ENCODE measurements at places on chromosomes 7 and 10.

GRCh38 chr10:119408969-119409371, 133.5 kb downstream of the RGS10 start:
- DNase-seq: no peak

DNA sequence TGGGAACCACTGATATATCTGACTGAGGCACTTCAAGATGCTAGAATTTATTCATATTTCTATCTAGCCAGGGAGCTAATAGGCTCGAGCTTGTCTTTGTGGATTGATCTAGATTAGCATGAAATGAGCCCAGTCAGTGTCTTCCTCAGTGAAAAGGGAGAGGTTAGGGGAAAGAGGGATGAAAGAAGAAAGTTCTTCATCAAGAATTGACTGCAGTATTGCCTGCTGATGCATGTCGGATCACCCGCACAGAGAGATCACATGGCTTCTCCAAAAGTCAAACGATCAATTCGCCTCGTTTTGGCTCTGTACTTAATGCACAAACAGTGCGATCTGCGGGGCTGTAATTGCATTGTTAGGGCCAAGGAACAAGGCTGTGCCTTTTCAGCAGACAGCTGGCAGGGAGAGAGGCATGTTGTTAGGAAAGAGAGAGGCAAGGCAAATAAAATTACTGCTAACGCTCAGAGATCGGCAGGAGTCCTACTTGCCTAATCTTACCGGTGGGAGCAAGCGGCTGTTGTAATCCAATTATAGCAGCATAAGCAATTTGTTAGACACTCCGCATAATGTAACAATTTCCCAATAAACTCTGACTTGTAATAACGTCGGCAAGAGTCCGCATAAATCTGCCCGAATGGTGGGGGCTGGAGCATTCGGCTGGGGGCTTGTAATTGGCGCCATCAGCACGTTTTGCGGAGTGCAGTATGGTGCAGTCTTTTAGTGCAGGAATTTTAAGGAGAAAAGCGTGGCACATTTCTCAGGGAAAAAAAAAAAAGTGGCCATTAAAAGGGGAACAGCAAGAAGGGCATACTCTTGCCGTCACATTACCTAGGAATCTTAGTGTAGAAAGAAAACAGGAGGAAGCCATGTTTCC, 102.1 kb downstream of the POLL start:
- DNase-seq: no peak

- no peak for DNase-seq
Measured at GRCh38 chr10:127872871-127873600, 19.7 kb downstream of the CLRN3 start.

GRCh38 chr7:105487579-105488571, 34.2 kb downstream of the PUS7 start:
- DNase-seq: no peak

- no peak for DNase-seq
Measured at GRCh38 chr7:95766657-95767056, 5.7 kb upstream of the DYNC1I1 start.

- no peak for DNase-seq
Measured at GRCh38 chr10:108556186-108556585, 1367.1 kb downstream of the XPNPEP1 start.

DNA sequence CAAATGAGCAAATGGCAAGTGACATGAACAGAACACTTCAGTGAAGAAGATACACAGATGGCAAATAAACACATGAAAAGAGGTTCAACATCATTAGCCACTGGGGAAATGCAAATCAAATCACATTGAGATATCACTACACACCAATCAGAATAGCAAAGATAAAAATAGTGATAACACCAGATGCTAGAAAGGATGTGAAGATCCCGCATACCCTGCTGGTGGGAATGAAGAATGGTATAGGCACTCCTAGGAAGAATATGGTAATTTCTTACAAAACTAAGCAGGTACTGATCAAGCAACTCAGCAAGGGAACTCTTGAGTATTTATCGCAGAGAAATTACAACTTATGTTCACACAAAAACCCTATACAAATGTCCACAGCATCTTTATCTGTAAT, 11.2 kb downstream of the LAMB4 start:
- no peak for DNase-seq

- DNase-seq: no peak
Measured at GRCh38 chr7:24763303-24763901, 6.1 kb upstream of the GSDME start.

DNA sequence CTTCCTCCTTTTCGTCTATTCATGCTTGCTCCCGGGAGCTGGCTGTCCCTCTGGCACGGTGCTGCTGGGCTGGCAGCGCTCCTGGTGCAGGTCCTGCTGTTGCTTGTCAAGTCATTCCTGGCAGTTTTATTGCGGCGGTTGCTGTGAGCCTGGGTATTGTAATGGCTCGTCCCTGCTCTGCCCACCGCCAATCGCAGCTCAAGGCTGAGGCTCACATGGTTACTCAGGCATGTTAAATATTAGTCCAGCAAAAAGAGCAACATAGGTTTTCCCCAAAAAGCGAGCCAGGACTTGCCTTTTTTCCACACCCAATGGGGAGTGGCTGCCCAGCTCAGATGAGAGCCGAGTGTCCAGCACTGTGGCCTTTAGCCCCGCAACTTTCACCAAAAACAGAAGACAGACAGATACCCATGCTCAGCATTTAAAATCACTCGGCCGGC, 492.9 kb upstream of the FOXK1 start:
- DNase-seq: peak; percentile 7

DNA sequence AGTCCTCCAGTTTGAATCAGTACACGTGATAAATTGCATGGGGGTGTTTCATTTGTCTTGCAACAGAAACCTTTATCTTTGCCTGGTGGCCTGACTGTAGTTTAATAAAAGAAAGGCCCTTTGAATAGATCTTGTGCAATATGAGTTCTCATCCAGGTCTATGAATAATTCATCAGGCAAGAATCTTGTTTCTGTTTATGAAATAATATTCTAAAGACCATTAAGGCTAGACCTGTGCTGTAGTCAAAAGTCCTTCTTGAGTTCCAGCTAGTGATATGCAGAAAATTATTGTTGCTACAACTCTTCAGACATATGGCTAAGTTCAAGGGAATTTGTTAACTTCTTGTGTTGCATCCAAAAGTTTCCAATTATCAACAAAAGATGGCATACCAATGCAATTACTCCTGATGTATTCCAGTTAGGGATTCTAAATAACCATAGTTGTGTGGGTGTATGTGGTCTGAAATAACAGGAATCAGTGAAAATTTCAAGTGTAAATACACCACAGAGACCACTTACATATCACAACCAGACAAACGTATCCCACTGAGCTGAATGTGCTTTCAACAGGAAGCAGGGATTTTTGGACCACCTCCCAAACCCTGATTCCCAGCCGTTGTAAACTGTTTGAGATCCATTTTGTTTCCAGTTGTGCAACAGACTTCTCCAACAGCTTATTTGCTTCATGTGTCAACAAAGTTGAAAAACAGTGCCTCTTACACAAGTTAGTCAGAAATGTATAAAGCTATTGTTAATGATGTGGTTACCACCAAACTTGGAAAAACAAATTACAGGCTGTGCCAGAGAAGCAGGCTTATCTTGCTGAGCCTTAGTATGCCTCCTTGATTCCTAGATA, 54.7 kb upstream of the BICC1 start:
- no peak for DNase-seq

GRCh38 chr10:71573562-71574518, 145.7 kb downstream of the C10orf105 start:
- DNase-seq: no peak

DNA sequence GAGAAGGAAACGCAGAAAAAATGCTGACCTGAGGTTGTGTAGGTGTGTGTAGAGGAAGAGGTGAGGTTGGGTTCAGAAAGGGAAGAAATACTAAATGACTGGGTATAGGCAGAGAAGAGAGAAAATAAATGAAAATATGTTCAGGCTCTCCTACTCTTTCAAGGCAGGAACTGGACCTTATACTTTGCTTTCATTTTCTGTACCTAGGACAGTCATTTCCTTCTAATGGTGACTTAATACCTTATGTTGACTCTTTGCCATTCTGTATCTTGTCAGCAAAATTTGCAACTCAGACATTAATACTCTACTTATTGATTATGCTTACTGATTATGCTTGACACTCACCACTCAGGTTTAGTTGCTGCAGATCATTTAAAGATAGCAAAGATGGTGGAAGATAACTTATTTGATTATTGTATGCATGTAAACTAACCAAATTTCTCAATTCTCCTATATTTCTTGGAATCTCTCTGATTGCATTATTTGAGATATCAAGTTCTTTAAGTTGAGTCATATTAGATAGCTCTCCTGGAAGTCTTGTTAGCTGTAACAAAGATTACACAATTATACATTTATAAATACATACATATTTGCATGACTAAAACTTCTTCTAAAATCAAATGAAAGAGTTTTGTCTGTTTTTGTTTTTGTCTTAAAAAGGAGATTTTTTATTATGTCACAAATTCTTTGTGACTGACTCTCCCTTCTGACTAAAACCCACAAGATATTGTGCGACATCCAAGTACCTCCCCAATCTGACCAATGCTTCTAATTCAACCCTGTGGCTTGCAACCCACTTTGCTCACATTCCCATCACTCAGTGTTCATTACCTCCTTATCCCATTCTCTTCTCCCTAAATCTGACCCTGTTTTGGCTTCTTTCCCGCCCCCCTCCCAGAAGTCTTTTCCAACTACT, 20.0 kb downstream of the LRRD1 start:
- no peak for DNase-seq

DNA sequence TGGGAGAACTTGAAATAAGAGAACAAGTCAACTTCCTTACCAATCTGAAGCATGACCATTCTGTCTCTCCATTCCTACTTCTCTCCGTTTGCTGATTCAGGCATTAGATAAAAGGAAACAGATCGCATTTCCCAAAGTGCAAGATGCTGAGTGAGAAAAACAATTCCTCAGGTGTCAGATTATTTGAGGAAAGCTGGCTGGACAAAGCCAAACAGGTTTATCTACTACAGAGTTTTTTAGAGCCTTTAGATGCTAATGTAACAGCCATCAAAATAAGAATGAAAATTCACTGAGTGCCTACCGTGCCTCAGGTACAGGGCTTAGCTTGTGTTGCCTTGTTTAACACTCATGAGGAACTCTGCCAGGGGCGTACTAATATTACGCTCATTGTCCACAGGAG, 135.9 kb upstream of the MBL2 start:
- DNase-seq: no peak

DNA sequence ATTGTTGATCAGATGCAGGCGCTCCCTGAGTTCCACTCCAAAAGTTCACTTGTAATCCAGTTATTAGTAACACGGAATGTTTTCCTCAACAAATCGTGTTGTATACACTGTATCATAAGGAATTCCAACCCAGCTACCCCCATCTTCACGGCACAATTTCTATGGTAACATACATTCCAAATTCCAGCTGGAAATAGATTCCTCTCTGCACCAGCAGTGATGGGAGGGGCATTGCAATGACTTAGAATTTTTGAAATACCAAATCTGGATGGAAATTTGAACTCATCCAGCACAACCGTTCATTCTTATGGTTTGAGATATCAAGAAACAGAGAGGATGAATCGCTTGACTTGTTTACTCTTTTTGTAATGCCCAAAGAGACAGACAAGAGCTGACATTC, 38.9 kb upstream of the RHEB start:
- DNase-seq: no peak

DNA sequence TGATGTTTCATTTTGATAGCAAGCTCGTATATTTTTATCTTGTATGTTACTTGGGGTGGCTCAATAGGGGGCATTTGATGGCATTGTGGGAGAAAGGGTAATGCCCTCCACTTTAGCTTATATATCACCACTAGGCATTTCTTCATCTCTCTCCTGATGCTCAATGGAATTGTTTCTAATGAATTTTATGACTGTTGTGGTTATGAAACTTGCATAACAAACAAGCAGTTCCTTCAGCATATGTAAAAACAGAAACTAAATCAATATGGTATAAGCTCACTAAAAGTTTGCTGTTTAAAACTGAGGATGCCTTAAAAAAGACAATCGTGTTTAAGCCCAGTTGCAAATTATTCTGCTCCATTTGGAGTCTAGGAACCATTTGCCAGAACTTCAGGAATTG, 75.5 kb downstream of the CDK14 start:
- DNase-seq: no peak

DNA sequence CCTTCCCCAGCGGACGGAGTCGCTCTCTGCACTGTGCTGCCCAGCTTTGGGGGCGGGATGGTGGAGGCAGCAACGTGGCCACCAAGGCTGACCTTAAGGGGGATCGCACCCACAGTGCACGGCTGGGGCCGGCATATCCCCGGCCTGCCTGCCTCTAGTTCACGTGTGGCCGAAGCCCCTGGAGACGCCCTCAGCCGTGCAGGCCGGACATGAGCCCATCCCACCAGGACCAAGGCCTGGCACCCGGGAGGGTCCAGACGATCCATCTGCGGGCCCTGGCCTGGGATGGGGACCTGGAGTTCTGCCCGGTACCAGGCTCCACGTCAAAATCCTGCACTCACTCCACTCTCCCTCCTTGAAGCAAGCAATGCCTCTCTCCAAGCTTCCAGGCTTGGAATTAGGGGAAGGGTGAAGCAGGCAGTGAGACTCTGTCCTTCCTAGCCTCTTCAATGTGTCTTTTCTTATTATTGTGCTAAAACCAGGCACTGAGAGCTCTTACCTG, 520.8 kb downstream of the REEP3 start:
- DNase-seq: no peak

- DNase-seq: no peak
Measured at GRCh38 chr7:158750702-158751101, 46.1 kb upstream of the NCAPG2 start.

DNA sequence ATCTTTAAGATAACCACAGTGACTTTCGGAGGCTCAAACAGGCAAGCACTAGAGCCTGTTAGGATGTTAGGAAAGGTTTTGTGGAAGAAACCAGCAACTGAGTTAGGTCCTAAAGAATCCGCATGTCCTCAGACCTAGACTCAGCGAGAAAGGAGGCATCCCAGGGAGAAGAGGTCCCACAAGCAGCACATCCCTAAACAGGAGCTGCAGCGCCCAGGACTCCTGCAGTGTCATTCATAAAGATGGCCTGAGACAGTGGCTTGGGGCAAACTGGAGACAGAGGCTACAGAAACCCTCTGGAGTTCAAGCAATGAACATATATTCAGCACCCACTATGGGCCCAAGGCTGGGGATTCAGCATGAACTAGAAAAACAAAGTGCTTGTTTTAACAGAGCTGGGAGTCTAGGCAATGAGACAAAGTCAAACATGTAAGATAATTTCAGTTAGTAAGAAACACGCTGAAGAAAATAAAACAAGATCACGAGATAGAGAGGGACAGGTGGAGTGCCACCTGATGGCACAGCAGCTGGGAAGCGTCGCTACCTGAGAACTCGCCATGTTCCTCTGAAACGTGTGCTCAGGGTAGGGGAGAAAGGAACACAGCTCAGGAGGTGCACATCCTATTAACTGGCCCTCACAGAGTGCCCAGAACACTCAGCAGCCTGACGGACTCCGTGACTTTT, 48.1 kb downstream of the PARD3 start:
- DNase-seq: no peak
